ENCODE measurements at places on chromosomes 3 and 15.

GRCh38 chr15:29937956-29938355 lies 115.7 kb upstream of the TJP1 start:
- peak; percentile 45 for DNase-seq

DNA sequence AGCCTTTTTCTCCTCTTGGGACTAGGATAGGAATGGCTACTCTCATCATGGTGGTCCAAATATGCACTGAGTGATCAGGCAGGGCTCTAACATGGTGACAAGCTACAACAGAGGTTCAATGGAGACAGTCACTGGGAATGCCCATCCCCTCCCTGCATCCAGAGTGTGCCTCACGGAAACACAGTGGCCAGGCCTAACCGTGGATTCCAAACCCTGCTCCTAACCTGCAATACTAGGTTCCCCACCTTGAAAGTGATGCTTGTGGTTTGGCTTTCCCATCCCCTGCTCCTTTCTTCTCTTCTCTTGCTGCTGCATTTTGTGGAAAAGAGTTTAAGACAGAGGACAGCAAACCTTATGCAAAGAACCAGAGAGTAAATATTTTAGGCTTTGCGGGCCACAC lies 75.0 kb upstream of the ABHD17C start:
- no peak for DNase-seq

DNA sequence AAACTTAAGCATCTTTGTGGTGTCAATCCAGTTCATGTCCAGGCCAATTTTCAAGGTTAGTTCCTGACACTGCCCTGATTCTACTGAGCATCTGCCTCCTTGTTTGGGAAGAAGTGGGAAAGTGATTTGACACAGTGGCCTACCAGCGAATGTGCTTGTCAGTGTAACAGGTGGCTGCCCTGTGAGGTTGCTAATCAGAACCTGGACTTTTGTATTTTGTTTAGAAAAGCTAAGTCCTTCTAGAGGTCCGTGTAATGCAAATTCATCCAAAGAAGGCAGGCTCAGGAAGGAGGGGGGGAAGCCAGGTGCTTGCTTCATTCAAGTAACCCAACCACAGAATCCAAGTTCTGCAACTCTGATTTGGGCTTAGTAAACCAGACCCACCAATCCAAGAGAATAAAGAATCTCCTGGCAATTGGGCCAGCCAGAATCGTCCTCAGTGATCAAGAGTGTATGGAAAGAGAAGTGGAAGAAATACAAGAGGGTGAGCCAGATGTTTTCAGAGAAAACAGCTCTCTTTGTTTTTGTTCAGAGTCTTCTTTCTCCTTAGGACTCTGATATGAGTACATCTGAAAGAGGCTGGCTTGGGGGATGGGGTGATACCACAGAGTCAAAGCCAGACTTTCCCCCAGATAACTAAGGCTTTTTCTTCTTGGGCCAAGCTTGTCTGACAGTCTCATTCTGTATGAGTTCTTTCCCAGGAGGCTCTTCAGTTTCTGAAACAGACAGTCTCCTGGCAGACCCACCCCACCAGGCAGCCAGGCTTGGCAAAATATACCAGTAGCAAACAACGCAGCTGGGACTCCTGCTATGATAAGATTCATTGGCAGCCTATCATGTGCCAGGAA lies 508.9 kb upstream of the TBL1XR1 start:
- DNase-seq, result no peak

DNA sequence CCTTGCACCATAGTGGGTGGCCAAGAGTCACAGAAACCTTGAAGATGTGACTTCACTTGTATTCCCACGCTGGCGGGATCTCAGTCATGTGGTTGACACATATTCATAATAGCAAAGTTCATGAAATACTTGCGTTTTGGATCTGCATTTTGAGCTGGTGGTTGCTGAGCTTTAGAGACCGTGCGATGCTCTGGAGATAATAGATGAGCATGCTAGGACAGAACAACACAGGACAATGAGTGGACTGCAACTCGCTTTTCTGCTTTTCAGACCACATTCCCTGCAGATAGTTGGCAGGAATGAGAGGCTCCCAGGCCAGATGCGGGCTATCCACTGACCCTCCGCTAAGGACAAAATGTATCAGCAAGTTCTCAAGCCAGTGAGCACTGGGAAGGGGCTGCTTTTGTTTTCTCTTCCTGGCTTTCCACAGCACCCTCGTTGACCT lies 13.8 kb upstream of the STARD5 start:
- DNase-seq, result no peak

DNA sequence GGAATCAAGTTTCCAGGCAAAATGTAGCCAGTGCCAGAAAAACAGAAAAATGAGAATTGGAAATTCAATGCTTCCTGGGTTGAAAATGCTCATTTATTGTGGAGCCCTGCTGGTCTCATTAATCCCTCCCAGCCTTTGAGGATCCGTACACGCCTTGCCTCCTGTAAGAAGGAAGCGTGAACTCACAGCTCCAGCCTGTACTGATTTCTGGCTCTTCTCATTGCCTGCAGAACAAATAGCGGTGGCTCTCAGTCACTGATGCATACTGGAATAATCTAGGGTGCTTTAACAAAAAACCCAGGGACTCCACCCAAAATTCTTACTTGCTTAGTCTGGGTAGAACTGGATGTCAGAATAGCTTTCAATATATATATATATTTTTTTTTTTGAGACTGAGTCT lies 29.3 kb upstream of the SLC24A5 start:
- no peak for DNase-seq

DNA sequence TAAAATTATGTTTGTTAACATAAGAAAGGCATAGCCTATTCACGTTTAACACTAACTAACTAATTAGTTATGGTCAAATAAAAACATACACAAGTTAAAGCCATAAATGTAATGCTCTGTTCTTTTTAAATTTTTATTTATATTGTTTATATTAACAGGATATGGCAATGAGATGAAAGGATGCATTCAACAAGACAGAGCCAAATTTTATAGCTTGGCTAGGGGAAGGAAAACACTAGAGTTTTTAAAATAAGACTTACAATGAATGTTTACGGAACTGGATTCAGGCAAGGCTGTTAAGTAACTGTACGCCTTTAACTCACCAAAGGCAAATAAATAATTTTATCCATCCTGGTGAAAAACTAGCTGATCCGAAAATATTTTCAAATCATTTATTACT lies 86.4 kb downstream of the ZPLD1 start:
- no peak for DNase-seq

Data from RPMI7951 (cell line).